Fibroblast of skin of abdomen (primary cell): ENCODE measurements at places on chromosomes 11 and 22.

GRCh38 chr11:128311742-128312719, 275.3 kb downstream of the ETS1 start:
- DNase-seq, result no peak

DNA sequence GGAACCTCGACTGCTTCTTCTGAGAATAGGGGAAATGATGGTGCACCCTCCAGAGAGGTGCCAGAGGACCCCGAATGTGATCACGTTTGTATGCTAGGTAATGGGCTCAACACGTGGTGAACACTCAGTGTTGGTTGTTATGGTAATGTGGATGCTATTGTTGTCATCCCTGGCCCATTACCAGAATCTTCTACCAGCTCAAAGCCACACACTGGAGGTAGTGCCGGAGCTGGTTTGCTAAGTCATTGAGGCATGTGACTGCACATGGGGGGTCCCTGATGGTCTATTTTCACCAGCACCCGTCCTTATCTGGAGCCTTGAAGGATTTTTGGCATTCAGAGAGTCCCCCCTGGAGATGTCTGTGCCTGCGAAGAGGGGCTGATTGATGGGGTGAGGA, 119.1 kb upstream of the CD82 start:
- DNase-seq, result no peak

GRCh38 chr11:113670149-113670830, 35.8 kb downstream of the TMPRSS5 start:
- no peak for DNase-seq

DNA sequence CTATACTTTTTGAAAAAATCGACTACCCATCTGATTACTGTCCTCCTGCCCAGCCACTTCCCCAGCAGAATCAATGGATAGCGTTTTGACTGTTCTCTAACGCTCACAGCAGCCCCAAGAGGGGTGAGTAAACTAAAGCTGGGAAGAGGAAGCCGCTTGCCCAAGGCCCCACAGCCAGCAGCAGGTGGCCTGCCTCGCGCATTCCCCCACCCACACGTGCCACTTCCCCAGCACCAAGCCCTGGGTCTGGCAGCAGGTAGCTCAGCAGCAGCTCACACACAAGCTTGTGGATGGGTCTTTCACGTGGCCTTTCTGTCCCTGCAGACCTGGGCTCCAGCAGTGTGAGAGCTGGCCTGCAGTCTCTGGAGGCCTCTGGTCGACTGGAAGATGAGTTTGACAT, 34.3 kb downstream of the TOM1 start:
- DNase-seq, result no peak

GRCh38 chr11:61538636-61538961, 30.1 kb downstream of the LRRC10B start:
- DNase-seq, result no peak

GRCh38 chr11:122165607-122166371, 49.8 kb upstream of the BLID start:
- no peak for DNase-seq

DNA sequence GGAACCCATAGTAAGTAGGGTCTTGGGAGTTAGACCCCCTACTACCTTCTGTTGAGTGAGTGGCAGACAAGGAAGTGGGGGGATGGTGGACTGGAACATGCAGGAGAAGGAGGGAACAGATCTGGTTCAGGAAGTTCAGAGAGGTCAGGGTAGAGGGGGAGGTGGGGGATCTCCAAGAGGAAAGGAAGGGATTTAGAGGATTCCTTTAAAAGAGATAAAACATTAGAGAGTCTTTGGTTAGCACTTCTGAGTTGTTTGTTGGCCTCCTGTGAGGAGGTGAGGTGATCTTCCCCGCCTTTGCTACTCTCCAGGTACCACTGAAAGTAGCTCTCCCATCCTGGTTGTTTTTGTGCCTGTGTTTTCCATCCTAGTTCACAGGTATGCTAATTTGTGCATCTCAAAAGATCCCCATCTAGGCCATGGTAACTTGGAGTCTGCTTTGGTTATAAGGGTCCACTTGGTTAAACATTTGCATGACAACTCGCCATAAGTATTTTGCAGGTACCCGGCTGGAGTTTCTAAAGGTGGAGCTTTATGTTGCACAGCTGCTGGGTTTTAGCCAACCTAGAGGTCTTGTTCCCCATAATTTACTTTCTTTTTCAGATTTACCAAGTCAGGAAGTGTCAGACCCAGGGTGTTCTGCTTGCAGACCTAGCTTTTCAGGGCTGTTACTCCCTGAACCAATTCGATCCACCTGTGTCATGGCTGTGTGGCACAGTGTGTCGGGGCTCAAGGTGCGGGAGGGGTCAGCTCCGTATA, 79.3 kb upstream of the SORL1 start:
- no peak for DNase-seq

DNA sequence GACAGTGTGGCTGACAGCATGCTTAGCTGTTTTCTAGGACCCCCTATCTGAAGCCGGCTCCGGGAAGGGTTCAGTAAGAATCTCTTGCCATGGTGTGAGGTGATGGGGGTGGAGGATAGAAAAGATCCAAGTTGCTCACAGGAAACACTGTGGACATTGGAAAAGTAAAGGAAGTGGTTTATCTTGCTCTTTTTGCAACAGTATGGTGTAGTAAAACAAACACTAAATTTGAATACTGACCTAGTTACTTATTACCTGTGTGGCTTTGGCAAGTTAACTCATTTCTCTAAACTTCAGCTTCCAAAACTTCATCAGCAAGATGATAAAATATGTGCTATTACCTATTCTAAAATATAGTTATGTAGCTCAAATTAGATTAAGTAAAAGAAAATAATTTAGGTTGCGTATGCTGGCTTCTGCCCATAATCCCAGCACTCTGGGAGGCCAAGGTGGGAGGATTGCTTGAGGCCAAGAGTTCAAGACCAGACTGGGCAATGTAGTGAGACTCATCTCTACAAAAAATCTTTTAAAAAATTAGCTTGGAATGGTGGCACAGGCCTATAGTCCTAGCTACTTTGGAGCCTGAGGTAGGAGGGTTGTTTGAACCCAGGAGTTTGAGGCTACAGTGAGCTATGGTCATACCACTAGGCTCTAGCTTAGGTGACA, 51.6 kb upstream of the APOA1 start:
- no peak for DNase-seq

- no peak for DNase-seq
These were observed 96.5 kb downstream of the DSCAML1 start for GRCh38 chr11:117700551-117700950.

GRCh38 chr11:105100206-105100605, 39.4 kb downstream of the CARD18 start:
- no peak for DNase-seq

- no peak for DNase-seq
These were observed 3.6 kb upstream of the TP53I11 start for GRCh38 chr11:44954051-44954906.

GRCh38 chr11:61532134-61533038, 23.8 kb downstream of the LRRC10B start:
- no peak for DNase-seq

- DNase-seq, result no peak
These were observed 48.4 kb upstream of the MUC15 start for GRCh38 chr11:26620282-26621045.

GRCh38 chr11:7530013-7530640, 16.3 kb downstream of the PPFIBP2 start:
- DNase-seq, result no peak

DNA sequence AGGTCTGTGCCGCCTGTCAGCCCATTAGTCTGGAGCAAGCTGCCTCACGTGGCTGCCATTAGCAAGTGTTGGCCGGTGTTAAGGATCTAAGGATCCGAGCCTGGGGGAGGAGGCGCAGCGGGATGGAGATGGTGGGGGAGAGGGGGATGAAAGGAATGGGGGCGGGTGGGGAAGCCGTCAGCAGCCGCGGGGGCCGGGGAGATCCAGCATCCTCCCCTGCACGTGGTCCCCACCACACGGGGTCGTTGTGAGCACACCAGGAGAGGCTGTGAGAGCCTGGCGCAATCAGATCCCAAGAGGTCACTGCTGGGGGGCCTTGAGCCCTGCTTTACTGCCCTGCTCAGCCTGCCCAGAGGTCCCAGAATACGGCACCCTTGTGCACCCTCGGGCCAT, 7.3 kb downstream of the CABP7 start:
- DNase-seq, result peak; percentile 38

- DNase-seq, result peak; percentile 15
These were observed 23.8 kb downstream of the DDI1 start for GRCh38 chr11:104060004-104060794.

- DNase-seq, result no peak
These were observed 4.7 kb upstream of the MIEF1 start for GRCh38 chr22:39497429-39497828.

- DNase-seq, result no peak
These were observed 68.9 kb downstream of the CYB5R2 start for GRCh38 chr11:7604331-7604955.

DNA sequence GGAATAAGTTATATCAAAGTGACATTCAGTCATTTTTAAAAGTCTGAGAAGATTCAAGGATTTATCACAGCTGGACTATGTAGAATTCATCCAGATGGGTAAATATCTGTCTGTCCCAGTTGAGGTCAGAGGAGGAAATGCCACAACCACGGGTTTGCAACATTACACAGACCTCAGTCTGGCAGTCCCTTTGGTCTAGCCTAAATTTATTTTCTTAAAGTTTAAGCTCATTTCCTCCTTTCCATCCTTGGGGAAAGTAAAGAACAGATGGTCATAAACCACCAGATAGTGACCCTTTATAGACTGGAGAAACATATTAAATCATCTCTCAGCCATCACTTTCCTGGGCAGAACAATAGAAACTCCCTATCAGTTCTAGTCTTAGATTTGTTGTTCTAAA, 238.4 kb upstream of the DDI1 start:
- DNase-seq, result peak; percentile 89

GRCh38 chr11:119403021-119403420, 20.0 kb downstream of the THY1 start:
- peak; percentile 63 for DNase-seq

DNA sequence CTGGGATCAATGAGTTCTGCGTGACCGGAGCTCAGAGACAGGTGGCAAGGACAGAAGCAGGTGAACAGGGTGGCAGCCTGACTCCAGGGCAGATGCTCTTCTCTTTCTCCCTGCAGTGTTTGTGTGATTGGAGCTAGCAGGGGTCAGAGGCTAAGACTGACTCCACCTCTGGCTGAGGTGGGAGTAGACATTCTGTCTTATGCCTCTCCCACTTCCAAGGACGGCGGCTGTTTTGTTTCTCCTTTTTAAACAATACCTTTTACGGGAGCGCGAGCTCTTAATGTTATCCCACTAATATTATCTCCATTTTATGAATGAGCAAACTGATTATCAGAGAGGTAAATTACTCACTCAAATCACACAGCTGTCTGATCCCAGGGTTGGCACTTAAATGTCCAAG, 323.7 kb downstream of the MIAT start:
- DNase-seq, result no peak

- no peak for DNase-seq
These were observed 56.7 kb upstream of the NUP160 start for GRCh38 chr11:47904808-47905207.
